Stimulated activated CD4-positive, alpha-beta T cell treated with anti-CD3 and anti-CD28 coated beads, Interleukin-1b, Interleukin-23, amount 100 ng/mL, for 4 hours (primary cell): ENCODE measurements at places on chromosomes 13 and 19.

GRCh38 chr13:102260256-102260655 lies 141.6 kb downstream of the FGF14 start:
- no peak for DNase-seq

- no peak for DNase-seq
Measured at GRCh38 chr13:104976986-104977385, 1558.5 kb downstream of the EFNB2 start.

DNA sequence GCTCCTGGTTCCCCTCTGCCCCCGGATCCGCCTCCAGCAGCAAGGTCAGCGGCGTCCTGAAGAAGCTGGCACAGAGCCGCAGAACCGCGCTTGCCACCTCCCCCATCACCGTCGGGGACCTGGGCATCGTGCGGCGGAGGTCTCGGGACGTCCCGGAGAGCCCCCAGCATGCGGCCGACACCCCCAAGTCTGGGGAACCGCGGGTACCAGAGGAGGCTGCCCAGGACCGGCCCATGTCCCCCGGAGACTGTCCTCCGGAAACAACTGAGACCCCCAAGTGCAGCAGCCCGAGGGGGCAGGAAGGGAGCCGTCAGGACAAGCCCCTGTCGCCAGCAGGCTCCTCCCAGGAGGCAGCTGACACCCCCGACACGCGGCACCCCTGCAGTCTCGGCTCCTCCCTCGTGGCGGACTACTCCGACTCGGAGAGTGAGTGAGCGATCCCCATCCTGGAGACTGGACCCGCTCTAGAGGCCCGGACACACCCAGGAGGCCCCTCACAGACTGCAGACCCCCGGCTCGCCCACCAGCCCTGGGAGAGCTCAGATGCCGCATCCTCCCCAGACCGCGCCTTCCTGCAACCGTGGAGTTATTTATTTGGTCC lies 1.6 kb upstream of the MRI1 start:
- no peak for DNase-seq

- no peak for DNase-seq
Measured at GRCh38 chr19:18533058-18533457, 10.3 kb downstream of the FKBP8 start.

GRCh38 chr13:95779522-95779921 lies 102.6 kb downstream of the DNAJC3 start:
- no peak for DNase-seq
